ENCODE measurements at places on chromosomes 2 and 18.

DNA sequence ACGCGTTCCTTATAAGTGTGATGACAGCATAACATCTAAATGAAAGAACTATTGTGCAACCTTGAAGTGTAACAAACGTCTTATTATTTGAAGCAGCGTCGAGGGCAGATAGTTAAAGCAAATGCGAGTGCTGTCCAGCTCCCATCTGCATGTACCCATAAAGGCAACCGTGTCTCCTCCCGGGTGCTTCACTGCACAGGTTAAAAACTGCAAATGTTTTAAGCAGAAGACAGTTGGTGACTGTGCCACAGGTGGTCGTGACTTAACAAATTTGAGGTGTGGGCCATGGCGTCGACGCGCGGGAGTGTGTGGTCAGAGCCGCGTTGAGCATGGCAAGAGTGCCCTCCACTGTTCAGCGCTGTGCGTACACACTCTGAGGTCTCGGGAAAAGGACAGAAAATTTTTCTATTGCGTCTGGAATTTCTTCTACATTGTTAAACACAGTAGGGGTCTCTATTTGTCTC lies 6.4 kb downstream of the SALL3 start:
- DNase-seq, result no peak

DNA sequence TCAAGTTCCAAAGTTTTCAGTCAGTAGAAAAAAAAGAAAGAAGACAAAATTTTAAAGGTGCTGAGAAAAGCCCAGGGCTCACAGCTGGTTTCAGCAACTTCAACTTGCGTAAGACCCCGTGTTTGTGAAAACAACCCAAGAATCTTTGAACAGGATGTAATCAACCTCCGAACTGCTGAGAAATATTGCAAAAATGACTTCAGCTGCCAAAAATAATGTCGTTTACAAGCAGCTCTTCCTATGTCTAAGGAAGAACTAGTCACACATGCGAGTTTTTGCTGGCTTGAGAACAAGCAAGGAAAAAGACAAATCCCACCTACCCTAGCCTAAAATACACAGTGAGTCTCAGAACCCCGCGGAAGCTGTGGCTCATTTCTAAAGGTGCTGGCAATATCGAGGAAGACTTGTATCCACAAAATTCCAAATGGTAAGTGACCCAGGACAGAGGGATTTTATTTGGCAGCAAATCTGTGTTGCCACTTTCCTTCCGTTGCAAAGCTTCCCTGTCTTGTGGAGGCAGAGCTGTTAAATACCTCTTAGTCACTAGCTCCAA lies 59.8 kb upstream of the SLC8A1 start:
- DNase-seq, result no peak

- no peak for DNase-seq
Observed at GRCh38 chr2:199734651-199735050, 116.3 kb downstream of the FTCDNL1 start.

DNA sequence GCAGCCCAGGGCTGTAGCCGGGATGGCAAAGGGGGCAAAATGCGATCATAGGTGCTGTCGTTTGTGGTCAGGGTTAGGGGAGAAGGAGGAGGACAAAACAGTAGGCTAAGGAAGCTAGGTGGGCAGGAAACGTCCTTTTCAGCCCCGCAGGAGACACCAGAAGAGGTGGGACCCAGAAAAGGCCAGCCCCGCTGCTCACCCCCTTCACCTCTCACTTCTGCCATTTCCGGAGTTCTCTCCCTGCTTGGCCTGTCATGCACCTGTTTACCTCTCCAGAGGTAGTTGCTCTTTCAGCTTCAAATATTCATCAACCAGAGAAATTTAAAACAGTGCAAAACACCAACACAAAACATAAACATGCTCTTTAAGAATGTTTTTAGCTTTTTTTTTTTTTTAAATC lies 849 bp downstream of the AQP4 start:
- DNase-seq, result no peak

GRCh38 chr2:231604101-231604684 lies 11.5 kb downstream of the TEX44 start:
- DNase-seq, result peak; percentile 34

Data from stimulated activated CD8-positive, alpha-beta memory T cell treated with anti-CD3 and anti-CD28 coated beads, Interleukin-4, amount 100 ng/mL, for 48 hours (primary cell).